ENCODE measurements at places on chromosomes 11 and 22. TPM values are rescaled to one million over a fixed set of nuclear protein-coding genes. Genes with fewer than 3 reads are reported as not detected.
A peak's percentile ranks its signal among the peaks of the same experiment; 100 is the strongest.

DNA sequence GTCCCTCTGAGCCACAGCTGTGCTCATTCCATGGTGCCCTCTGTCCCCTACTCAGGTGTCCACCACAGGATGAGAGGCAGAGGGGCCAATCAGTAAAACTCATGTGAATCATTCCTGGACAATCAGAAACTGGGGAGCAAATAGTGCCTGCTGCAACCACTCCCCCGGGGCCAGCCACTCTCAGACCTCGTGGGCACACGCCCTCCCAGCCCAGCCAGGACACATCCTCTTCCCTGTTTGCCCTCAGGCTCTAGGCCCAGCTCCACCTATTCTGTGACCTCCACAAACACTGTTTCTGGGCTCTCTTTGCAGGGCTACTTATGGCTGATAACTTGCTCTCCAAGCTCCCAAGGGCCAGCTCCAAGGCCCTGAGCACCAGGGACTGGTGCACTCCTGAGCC is 14.0 kb upstream of the KCTD14 start:
- no peak for DNase-seq

TRIM49D1 gene
- not detected for total RNA-seq

ZNRF3 gene
- 2.2 TPM for total RNA-seq

CD81 gene
- 182 TPM for total RNA-seq

TRIM49 gene
- not detected for total RNA-seq

PKDREJ gene
- not detected for total RNA-seq

- peak; percentile 49 for DNase-seq
These were observed 16.5 kb downstream of the ZBTB16 start for GRCh38 chr11:114075891-114076441.

- peak; percentile 2 for DNase-seq
These were observed 290.7 kb upstream of the MPPED2 start for GRCh38 chr11:30876663-30877396.

DNA sequence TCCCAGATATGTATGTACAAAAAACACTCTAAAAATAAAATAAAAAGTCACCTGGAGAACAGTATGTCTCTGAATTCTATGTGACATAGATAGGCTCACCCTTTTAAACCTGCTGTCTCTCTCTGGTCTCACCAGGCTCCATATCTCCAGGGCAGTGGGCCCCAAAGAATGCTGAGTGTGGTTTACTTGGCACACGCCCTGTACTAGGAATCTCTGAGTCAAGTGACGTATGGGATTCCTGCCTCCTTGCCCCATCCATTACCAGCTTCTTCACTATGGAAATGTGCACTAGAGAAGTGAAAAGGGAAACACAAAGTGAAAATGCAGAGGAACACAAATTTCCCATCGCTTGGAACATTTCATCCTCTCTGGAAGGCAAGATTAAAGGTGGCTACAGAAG is 722.2 kb upstream of the TENM4 start:
- no peak for DNase-seq

DNA sequence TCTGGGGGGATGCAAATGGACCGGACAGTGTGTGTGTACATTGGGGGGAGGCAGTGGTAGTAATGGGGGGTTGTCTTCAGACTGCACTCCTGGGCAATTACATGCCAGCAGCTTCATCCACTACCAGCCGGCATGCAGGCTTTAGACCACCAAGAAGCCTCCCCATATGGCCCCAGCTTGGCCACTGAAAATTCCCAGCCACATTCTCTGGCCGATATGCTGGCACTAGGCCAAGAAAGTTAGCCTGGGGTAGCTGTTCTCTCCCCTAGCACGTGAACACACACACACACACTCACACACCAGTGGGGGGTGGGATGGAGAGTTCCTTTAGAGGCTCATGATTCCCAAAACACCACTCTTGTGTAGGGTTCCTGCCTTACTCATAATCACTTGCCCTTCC is 3.6 kb upstream of the ROBO3 start:
- DNase-seq: no peak

DNA sequence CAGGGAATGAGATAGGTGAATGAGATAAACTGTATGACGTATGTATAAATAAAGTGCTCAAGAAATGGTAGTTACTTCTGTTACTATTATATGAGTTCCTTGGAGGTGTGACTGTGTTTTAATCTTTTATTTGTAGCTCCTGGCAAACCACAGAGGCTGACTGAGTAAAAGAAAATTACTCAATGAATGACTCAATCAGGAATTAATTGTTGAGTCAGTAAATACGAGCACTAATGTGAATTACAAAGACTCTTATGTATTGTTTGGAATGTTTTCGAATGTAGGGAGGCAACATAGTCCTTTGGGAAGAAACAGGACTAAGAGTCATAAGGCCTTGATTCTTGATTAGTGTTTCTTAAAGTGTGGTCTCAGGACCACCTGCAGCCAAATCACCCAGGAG is 51.1 kb upstream of the BLID start:
- DNase-seq: no peak

DNA sequence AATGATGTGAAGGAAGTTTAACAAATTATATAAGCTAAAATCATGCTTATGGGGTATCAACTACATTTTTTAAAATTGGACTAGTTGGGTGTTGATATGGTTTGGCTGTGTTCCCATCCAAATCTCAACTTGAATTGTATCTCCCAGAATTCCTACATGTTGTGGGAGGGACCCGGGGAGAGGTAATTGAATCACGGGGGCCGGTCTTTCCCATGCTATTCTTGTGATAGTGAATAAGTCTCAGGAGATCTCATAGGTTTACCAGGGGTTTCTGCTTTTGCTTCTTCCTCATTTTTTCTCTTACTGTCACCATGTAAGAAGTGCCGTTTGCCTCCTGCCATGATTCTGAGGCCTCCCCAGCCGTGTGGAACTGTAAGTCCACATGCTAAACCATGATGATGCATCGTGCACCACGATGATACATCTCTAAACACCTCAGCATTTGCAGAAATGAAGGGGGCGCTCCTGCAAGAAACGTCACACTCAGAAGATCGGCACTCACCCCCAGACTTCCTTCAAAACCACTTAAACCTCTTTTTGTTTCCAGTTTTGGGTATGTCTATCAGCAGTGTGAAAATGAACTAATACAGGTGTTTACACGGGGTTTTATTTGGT is 340.0 kb downstream of the SHANK2 start:
- no peak for DNase-seq

- no peak for DNase-seq
These were observed 21.6 kb upstream of the ADSL start for GRCh38 chr22:40324468-40325305.

DNA sequence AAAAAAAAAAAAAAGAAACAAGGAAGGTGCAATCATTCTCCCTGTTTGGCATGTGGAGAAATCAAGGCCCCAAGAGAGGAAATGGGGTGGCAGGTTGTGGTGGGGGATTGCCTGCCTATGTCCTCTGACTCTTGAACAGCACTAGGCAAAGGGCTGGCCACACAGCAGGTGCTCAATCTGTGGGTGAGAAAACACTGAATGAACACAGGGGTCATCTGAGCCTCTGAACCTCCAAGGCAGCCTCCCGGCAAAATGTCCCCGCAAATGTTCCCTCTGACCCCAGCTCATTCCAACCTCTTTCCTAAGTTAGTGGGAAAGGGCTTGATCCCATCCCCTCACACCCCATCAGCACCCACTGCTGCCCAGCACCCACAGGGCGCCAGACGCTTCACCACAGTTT is 4.6 kb downstream of the PLA2G6 start:
- no peak for DNase-seq

DNA sequence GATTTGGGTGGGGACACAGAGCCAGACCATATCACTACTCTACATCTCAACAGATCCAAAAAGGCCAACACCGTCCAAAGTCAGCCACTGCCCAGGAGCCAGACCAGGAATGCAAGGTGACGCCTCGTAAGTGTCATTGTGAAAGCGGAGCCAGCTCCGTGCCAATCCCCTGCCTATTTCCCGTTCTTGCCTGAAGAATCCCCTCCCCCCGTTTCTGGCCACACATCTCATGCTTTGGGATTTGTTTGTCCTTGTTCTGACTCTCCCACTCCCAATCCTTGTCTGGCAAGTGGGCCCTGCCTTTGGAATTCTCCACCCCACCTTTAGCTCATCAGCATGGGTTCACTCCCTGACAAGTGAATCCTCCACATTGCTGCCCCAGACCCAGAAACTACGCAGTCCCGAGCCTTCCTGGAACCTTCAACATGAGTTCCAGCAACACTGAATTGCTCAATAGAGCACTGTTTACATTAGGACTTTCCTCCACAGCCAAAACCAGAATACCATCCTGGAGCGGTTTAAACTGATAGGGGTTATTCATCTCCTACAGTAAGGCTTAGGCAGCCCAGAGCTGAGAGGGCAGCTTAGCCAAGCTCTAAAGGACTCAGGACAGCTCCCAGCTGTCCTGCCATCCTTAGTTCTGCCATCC is 6.0 kb upstream of the SLC35C1 start:
- DNase-seq: no peak

DNA sequence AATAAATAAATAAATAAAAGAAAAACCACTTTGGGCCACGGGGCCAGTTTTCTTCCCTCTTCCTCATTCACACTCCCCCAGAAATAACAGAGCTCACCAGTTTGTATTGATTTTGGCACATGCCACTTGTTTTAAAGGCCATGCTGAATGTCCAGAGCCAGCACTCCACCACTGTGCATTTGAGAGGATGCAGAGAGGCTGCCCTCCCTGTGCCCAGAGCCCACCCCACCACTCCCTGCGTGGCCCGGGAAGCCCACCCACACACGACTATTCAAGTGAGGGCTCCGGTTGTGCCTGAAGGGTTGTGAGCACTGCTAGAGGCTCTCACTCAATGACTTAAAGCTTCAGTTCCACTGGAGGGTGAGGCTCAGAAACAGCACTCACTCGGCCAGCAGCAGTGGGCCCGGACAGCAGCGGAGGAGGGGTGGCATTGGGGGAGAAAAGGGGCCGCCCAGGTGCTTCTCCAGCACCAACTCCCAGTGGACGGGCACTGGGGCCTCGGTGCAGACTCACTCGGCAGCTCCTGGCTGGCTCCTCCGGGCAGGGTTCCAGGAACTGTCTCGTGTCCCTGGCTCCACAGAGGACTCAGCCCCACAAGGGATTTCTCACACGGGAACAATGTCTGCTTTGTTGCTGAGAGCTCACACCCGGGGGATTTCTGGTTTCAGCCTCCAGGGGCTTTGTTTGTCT is 112.7 kb downstream of the SHANK2 start:
- peak; percentile 53 for DNase-seq

ACR gene
- not detected for total RNA-seq

DNA sequence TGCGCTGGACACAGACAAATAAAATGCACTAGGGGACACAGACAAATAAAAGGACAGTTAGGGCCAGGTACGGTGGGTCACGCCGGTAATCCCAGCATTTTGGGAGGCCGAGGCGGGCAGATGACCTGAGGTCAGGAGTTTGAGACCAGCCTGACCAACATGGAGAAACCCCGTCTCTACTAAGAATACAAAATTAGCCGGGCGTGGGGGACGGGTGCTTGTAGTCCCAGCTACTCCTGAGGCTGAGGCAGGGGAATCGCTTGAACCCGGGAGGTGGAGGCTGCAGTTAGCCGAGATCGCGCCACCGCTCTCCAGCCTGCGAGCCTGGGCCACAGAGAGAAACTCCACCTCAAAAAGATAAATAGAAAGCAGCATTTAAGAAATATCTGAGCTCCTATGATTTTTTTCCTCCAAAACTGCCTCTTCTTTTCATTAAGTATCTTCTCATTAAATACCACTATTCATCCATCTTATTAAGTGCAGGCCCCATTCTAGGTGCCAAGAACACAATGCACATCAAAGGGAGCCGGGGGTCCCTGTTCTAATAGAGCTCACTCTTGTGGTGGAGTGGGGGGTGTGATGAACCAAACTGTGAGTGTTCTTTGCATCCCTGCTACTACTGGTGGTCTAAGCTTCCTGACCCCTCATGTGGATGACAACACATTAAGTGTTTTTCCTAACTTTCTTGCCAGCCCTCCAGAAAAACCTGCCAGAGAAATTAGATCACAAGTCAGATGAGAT is 766 bp upstream of the ZNHIT2 start:
- DNase-seq: no peak

SLC15A3 gene
- not detected for total RNA-seq

DNA sequence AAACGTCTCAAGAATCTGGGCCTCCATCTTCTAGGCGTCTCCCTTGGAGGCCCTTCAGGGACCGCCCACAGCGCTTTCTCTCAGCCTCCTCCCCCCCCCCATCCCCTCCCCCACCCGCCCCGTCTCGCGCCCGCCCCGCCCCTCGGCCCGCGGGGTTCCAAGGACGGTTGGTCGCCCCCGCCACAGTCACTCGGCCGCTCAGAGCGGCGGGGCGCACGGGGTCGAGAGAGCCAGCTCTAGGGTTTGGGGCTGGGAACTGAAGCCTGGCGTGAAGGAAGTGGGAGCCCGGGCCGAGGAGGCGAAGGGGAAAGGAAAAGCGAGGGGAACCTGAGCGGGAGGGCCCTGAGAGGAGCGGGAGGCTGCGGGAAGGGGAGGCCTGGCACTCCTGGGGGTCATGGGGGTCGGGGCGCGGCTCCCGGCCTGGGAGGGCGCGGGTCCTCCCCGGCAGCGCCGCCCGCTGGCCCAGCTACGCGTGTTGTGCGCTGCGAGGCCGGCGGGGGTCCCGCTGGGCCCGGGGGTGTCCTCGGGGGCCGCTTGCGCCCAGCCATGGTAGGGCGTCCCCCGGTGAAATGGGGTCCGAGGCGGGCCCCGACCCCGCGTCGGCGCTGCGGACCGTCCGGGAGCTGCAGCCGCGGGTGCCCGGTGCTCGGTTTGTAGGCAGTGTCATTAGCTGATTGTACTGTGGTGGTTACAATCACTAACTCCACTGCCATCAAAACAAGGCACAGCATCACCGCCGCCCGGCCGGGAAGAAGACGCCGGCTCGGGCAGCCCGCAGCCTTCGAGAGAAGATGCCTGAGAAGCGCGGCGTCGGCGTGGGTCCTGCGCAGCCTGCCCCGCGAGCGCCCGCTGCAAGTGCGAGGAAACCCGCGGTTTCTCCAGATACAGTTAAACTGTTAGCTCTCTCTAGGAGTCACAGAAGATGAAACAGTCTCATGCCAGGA is at the start of gene BTG4:
BTG4 (minus strand) TSS at position 91 of the 944 bp plus-strand sequence. CDS start 13,610 bp downstream, outside the sequence.
- DNase-seq: peak; percentile 26

GRCh38 chr22:36552289-36552688 is 23.3 kb upstream of the EIF3D start:
- no peak for DNase-seq

ARHGAP8 gene
- total RNA-seq: not detected

- DNase-seq: no peak
These were observed 25.8 kb upstream of the TREH start for GRCh38 chr11:118705111-118705741.

- no peak for DNase-seq
These were observed 1.9 kb downstream of the ACR start for GRCh38 chr22:50739894-50740293.

- DNase-seq: peak; percentile 5
These were observed 2.1 kb downstream of the NECTIN1 start for GRCh38 chr11:119726585-119727522.

RASD2 gene
- total RNA-seq: 0.56 TPM

DNA sequence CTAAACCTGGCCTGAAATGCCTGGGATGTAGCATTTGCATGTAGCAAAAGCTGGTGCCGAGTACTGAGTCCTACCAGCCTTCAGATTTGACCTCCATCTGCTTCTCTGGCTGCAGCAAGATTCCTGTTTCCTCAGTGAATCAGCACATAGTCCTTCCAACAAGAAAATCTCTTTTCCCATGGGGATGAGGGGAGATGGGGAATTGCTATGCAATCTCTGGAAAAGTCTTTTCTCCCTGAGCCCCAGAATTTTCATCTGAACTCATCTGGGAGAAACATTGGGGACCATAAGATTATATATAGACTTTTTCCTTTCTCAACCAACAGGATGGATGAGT is 32.0 kb upstream of the YWHAH start:
- no peak for DNase-seq
